ENCODE measurements at places on chromosomes 7 and 10.

- DNase-seq: no peak
Observed at GRCh38 chr10:45602082-45602730, 70.4 kb downstream of the ZFAND4 start.

DNA sequence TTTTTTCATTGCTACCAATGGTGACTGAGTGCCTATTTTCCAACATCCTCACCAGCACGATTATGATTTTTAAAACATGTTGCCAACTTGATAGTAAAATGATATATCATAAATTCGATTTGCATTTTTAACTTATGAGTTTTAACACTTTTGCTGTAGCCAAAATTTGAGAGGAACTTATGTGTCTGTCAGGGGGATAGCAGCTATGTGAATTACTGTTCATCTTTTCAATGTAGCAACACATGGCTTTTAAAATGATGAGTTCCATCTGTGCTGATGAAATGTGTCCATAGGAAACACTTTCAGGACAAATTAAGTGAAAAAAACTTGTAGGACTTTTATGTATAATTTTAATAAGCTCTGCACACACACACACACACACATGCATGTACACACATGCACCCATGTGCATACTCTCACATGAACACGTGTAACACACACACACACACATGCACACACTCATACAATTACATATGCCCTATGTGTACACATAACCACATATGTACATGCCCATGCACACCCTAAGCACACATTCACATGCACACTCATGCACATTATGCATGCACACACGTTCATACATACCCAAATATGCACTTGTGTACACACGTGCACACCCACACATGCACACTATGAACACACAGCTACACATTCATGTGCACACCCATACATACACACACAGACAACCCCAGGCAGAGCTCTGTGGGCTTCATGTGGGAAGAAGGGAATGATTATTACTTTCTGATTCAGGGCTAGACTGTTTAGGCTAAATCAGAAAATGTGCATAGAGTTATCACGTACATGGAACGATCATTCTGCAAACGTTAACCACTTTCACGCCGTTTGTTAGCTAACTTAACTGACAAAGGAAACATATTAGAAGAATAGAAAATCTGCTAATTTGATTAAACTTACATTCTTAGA, 68.9 kb downstream of the C10orf143 start:
- no peak for DNase-seq

- no peak for DNase-seq
Observed at GRCh38 chr7:21544303-21544656, 1.4 kb downstream of the DNAH11 start.

- no peak for DNase-seq
Observed at GRCh38 chr7:152866791-152867501, 107.4 kb downstream of the ACTR3B start.

- no peak for DNase-seq
Observed at GRCh38 chr7:117012284-117012683, 59.0 kb downstream of the ST7 start.

- DNase-seq: no peak
Observed at GRCh38 chr7:29457565-29458011, 106.0 kb upstream of the PRR15 start.

DNA sequence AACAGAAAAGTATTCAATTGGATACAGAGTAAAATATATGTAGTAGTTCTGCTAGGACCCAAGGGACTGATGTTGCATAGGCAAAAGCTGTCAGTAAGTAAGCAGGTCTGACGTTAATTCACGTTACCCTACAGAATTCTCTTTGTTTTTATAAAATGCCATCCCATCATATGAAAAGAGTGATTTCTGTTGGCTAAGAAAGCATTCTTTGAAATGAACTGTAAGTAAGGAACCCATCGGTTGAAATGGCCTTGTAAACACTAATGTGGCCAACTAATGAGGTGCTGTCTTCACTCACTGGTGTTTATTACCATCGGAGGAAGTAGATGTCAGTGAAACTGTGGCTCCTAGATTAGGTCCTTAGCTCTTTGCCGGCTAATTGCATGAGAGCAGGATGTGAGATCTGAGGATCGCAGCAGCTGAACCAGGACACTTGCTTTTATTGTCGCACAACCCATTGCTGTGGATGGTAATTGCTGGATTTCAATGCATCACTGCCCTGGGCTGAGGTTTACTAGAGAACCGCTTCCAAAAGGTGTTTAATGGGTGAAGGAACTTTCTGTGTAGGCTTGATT, 49.5 kb downstream of the UBE3C start:
- no peak for DNase-seq

DNA sequence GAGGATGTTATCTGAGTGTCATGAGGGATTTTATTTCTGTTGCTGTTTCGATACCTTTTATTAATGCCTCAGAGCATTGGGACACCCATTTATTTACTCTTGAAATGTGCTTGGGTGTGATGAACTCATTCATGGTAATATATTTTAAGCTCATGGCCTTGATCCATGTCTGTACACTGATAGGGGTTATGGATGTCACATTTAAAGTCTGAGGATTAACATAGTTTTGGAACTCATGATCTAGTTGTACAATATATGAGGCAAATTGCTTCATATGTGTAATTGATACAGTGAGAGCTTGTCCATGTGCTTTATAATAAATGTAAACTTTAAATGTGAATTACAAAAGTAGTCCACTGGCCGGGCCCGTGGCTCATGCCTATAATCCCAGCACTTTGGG, 23.0 kb upstream of the ZRANB1 start:
- no peak for DNase-seq

DNA sequence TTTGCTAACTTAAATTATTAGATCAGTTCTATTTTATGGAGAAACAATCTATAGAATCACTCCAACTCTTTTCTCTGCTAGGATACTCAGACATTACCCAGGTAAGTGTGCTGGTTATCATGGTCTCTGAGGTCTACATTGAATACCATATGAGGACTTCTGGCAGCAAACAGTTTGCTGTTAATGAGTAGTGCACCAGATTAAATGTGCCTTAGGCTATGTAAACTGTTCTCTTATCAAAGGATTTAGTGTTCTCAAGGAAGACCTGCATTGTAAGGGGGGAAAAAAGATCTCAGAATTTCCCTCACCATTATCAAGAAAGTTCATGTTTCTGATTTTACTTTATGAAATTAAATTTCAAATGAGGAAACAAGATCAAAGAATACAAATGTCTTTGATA, 107.5 kb downstream of the ITGB8 start:
- no peak for DNase-seq

DNA sequence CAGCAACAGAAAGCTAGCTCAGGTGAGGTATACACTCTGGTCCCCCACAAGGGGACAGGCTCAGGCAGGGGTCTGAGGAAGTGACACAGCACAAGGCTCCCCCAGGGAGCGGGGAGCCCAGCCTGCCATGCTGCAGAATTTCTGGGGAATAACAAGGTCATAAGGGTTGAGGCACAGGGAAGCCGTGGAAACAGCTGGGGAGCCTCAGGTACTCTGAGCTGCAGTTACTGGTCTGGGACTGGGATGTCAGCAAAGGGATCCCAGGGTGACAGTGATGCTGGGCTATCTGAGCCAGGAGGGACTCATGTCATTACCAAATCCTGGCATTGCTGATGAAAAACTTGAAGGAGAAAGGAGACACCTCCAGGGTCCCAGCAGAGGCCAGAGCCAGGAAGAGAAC, 64.4 kb upstream of the NANOS1 start:
- DNase-seq: no peak

- DNase-seq: no peak
Observed at GRCh38 chr7:130393841-130394411, 13.6 kb downstream of the CPA1 start.

- DNase-seq: no peak
Observed at GRCh38 chr7:107687656-107688055, 27.0 kb downstream of the SLC26A4 start.

GRCh38 chr10:89173075-89173474, 34.0 kb downstream of the CH25H start:
- DNase-seq: no peak

DNA sequence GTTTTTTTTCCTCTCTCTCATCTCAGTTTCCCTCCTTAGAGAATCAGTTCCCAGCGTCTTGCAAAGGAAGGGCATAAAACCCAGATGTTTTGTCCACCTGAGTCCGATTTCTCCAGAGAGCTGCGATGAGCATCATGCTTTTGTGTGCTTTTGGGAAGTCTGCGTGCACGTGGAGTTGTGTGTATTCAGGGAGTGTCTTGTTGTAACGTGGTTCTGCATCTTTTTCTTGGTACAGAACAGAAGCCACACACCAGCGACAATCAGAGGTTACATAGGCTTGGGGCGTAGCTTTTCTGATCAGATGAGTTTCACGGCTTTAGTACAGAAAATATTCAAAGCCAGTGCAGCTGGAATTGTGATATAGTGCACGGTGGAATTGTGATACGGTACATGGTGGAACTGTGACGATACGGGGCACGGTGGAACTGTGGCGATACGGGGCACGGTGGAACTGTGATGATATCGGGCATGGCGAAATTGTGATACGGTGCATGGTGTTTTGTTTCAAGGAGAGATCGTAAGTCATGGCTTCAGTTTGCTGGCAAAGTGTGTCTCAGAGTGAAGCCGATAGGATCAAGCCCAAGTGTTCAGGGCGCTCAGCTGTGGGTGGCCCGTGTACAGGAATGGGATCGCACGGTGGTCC, 32.8 kb downstream of the FOXK1 start:
- DNase-seq: no peak

DNA sequence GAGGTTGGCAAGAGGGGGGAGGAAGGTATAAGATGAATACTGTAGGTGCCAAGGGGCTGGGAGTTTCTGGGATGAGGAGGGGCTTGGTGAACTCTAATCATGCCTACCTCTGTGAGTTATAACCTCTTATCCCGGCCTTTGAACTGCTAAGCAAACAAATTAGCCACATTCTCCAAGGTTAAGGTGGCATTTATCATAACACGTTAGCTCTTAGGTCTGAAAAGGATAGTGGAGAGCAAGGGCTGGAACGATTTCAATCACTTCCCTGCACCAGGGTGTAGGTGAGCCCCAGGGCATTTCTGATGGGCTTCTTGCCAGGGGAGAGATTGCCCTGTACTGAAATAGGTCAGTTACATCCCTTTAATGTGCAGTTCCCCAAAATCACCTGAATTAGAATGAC, 28.6 kb upstream of the DMBT1 start:
- DNase-seq: no peak

- DNase-seq: no peak
Observed at GRCh38 chr10:71649631-71650030, 69.9 kb downstream of the C10orf105 start.

DNA sequence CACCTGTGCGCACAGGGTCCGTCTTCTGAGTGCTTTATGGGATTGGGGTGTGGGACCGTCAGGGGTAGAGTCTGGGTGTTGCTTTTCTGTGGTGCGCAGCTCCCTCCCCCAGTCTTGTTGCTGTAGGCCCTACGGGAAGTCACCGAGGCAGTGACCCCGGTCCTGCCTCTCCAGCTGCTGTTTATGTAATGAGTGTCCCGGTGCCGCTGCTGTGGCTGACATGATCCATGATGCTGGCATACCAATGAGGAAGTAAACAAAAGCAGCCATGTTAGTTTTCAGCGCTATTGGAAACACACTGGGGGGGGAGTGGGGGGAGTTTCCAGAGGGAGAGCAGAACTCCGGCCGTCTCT, 1.1 kb downstream of the TRIM8 start:
- DNase-seq: peak; percentile 35

GRCh38 chr10:133173860-133174640, 14.0 kb downstream of the KNDC1 start:
- no peak for DNase-seq

- DNase-seq: no peak
Observed at GRCh38 chr7:128939861-128940410, 2.2 kb downstream of the IRF5 start.

DNA sequence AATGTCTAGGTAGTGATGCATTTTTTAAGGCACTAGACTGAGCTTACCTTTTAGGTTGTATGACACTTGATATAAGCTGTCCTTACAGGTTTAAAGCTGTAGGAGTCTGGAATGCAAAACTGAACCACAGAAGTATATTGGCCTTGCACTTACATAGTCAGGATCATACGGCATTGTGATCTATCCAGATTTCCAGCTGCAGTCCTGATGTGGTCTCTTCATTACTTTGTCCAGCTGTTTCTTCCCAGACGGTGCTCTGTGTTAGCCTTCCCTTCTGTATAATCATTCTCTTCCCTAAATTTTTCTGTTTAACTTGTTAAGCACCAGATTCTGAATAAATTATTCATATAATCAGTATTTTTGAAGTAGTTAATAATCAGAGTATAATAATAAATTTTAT, 67.1 kb downstream of the AUTS2 start:
- DNase-seq: no peak

DNA sequence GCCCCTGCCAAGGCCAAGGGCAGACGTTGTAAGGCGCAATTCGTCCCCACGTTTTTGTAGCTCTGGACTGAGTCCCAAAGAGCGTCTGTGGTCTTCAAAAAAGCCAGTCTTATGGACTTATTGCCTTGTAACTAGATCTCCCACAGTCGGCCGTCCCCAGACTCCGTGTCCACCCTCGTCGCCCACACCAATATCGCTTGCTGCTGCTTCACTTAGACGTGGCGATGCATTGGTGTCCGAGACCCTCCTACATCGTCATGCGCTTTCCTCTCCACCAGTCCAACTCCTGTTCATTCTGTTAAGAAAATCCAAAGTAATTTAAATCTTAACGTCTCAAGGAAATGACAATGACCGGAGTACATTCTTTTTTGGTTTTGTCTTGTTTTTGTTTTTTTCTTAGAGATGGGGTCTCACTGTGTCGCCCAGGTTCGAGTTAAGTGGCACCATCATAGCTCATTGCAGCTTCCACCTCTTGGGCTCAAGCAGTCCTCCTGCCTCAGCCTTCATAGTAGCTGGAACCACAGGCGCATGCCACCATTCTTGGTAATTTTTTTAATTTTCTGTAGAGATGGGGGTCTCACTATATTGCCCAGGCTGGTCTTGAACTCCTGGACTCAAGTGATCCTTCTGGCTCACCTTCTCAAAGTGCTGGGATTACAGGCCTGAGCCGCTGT, 851 bp downstream of the KIFBP start:
- no peak for DNase-seq

GRCh38 chr10:4522296-4523000, 303.6 kb upstream of the AKR1E2 start:
- DNase-seq: no peak

- peak; percentile 41 for DNase-seq
Observed at GRCh38 chr10:48658243-48658974, 26.3 kb upstream of the WDFY4 start.

DNA sequence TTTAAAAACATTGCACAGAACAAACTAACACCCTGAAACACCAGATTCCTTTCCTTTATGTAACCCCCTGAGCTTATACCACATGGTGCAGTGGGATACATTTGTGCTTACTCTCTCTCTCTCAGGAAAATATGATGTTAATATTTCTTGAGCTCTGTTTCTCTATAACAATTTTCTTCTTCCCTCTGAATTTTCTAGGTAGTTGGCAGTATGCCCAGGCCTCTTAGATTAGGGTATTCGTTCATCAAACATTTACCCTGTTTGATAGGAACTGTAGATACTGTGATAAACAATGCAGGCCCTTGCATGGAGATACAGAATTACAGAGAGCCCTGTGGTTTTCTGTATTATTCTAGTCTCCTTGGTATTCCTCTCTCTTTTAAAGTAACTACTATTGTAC, 567.8 kb downstream of the IPMK start:
- DNase-seq: no peak

All from T-helper 9 cell (primary cell).